Body of pancreas (tissue), 4 donors: ENCODE measurements at places on chromosomes 7 and 10. TPM values are rescaled to one million over a fixed set of nuclear protein-coding genes. Genes with fewer than 3 reads are reported as not detected.

Gene OPN1SW
- total RNA-seq: not detected

Gene CYP3A4
- total RNA-seq: 267 TPM

Gene FMC1
- 6.0 TPM for total RNA-seq

Gene LBX1
- not detected for total RNA-seq

Gene REEP3
- 20.8 TPM for total RNA-seq

Gene CDC14C
- total RNA-seq: not detected

Gene ELN
- 131 TPM for total RNA-seq

Gene PLCE1
- total RNA-seq: 3.9 TPM

Gene C7orf57
- total RNA-seq: not detected

Gene GPR26
- total RNA-seq: not detected

Gene IKZF1
- total RNA-seq: 3.9 TPM

Gene CPA4
- 9.6 TPM for total RNA-seq

Gene TMEM178B
- 1.0 TPM for total RNA-seq

Gene PLAU
- total RNA-seq: 1.6 TPM

Gene ERV3-1
- 9.2 TPM for total RNA-seq

Gene HOXA4
- total RNA-seq: 0.78 TPM

Gene PRLHR
- not detected for total RNA-seq

Gene RAMP3
- total RNA-seq: 14.0 TPM

Gene EFCAB10
- total RNA-seq: not detected

Gene CCDC7
- 4.3 TPM for total RNA-seq

Gene SPDYE2
- total RNA-seq: not detected

Gene RSPH10B2
- total RNA-seq: not detected

Gene FERD3L
- not detected for total RNA-seq

Gene FRMPD2
- not detected for total RNA-seq

Gene TLL2
- not detected for total RNA-seq

Gene ADD3
- 37.9 TPM for total RNA-seq

Gene SYT15B
- 8.3 TPM for total RNA-seq

Gene IL2RA
- 0.99 TPM for total RNA-seq

Gene MYOF
- total RNA-seq: 25.7 TPM

Gene ABCC2
- total RNA-seq: 4.3 TPM

Gene VWDE
- total RNA-seq: 1.6 TPM

Gene OPALIN
- not detected for total RNA-seq

Gene TBC1D12
- total RNA-seq: 17.5 TPM

Gene METTL27
- total RNA-seq: 2.1 TPM

Gene OR2AE1
- not detected for total RNA-seq

Gene GRM3
- total RNA-seq: not detected

Gene AASS
- 37.9 TPM for total RNA-seq

Gene CNNM2
- 3.4 TPM for total RNA-seq

Gene ICA1
- total RNA-seq: 71.2 TPM

Gene AP3M1
- total RNA-seq: 17.1 TPM

Gene UMAD1
- 15.8 TPM for total RNA-seq
